Stromal cell of bone marrow (primary cell): ENCODE measurements at places on chromosomes 1 and 21.

DNA sequence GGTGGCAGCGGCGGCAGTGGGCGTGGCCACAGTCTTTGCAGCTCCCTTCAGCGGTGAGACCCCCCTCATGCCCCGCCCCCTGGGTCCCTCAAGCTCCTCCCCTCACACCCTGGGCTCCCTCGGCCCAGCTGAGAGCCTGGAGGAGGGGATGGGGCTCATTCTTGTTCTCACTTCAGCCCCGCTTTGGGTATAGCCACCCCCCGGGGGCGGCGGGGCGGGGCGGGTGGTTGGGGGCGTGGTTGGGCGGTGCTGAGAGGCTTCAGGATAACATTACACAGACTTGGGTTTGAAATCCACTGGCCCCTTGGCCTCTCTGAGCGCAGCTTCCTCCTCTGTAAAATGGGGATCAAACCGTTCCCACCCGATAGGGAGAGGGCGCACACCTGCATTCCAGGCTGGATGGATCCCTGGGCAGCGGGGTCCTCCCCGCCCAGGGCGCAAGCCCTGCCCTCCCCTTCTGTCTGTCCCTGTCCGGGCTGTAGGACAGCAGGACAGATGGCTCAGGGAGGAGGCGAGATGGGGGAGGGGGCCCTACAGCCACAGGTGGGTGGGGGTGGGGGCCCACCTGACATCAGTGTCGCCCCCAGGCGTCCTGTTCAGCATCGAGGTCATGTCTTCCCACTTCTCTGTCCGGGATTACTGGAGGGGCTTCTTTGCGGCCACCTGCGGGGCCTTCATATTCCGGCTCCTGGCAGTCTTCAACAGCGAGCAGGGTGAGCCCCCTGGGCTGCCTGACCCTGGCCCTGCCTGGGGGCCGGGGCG lies 5.1 kb downstream of the CLCNKA start:
- no peak for DNase-seq

DNA sequence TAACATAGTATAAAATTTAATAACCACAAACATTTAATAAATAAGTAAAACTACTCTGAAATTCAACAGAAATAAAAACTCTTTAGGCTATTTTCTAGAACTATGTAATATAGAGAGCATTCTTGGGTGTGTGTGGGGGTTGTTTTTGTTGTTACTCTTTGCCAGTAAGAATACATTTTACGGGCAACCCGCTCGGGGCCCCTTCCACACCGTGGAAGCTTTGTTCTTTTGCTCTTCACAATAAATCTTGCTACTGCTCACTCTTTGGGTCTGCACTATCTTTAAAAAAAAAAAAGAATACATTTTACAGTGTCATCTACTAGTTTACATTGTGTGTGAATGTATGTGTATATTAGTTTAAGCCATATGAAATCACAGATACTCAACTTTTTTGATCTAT lies 16.0 kb upstream of the GIPC2 start:
- no peak for DNase-seq

- no peak for DNase-seq
Measured at GRCh38 chr1:10735563-10736305, 60.7 kb downstream of the CASZ1 start.

GRCh38 chr1:996851-997712 lies 2.8 kb downstream of the HES4 start:
- no peak for DNase-seq

GRCh38 chr1:117046781-117047180 lies 13.3 kb upstream of the TTF2 start:
- DNase-seq: no peak

GRCh38 chr1:208222376-208223126 lies 21.6 kb downstream of the PLXNA2 start:
- no peak for DNase-seq

DNA sequence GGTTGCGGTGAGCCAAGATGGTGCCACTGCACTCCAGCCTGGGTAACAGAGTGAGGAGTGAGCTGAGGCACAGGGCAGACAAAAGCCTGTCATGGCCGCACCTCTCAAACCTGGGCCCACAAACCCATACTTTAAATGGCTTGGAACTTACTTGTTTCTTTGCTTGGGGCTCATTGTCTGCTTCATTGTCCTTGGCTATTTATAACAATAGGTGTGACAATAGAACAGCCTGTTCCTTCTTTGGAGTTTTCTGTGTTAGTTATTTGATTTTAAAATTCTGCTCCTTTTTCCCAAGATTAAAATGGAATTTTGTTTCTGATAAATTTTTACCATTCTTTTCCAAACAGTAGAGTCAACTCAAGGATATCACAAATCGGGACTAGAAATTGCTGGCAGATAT lies 94.7 kb downstream of the PBX1 start:
- DNase-seq: no peak

DNA sequence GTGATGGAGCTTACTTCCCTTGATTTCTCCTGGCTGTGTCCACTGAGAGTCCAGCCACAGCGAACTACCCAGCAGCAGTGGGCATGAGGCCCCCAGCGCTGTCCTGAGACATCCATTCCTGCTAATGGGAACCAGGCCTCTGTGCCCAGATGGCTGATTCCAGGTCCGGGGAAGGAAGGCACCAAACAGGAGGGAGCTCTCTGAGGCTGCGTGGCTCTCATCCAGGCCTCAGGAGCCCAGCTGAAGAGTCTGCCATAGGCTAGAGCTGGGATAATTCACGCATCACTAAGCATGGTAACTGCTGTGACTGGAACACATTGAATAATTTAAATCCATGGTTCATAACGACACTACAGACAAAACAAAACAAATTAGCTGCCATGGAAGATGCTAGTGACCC lies 24.7 kb upstream of the LRRC47 start:
- DNase-seq: no peak

DNA sequence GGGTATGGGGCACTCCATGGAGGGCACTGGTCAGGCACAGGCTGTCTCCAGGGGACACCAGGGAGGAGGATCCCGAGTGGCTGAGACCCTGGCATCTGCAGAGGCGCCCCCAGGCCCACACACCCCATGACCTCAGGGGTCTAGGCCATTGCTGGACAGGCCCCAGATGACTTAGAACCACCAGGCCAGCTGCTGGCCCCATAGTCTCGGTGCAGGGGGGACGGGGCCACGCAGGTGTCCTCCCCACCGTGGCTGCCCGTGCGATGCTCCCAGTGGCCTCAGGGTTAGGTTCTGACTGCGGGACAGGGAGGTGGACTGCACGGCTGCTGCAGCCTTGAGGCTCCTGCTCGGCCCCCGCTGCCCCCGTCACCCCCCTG lies 44.0 kb downstream of the MORN1 start:
- no peak for DNase-seq

DNA sequence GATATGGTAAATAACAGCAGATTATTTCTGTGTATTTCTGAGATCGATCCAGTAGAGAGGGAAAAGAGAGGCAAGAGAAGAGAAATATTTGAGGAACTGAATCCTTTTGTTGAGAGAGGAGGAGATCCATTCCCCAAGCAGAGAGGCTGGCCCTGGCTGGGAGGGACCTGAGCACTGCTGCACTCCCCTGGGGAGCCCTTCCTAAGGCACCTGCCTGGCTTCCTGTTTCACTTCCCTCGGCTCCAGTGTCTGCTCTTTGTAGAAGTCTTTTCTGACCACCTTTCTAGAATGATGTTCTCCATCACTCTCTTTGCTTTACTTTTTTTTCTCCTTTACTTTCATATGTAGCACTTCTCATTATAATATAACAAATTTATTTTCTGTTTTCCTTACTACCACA lies 42.3 kb upstream of the SLC6A9 start:
- no peak for DNase-seq

DNA sequence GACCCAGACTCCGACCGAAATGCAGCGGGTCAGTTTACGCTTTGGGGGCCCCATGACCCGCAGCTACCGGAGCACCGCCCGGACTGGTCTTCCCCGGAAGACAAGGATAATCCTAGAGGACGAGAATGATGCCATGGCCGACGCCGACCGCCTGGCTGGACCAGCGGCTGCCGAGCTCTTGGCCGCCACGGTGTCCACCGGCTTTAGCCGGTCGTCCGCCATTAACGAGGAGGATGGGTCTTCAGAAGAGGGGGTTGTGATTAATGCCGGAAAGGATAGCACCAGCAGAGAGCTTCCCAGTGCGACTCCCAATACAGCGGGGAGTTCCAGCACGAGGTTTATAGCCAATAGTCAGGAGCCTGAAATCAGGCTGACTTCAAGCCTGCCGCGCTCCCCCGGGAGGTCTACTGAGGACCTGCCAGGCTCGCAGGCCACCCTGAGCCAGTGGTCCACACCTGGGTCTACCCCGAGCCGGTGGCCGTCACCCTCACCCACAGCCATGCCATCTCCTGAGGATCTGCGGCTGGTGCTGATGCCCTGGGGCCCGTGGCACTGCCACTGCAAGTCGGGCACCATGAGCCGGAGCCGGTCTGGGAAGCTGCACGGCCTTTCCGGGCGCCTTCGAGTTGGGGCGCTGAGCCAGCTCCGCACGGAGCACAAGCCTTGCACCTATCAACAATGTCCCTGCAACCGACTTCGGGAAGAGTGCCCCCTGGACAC lies 534 bp downstream of the C1orf56 start:
- no peak for DNase-seq

- DNase-seq: no peak
Measured at GRCh38 chr1:68197891-68198290, 34.4 kb downstream of the WLS start.

- no peak for DNase-seq
Measured at GRCh38 chr1:15764269-15764764, 5.7 kb downstream of the FBLIM1 start.

- DNase-seq: no peak
Measured at GRCh38 chr1:169072945-169073725, 33.4 kb upstream of the ATP1B1 start.

DNA sequence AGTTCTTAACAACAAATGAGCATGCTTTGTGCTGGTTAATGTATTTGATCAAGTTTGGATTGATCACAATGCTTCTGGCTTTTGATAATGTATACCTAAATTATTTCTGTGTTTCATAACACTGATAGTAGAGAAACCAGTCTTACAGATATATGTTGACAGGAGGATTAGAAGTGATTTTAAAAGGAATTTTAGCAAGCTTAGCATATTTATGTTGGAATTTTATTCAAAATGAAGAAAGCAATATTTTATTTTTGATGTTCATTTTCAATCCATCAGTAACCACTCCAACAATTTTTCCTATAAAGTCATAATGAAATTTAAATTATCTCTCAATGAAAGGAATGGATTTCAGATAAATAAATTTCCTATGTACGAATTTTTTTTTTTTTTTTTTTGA lies 291.8 kb downstream of the HHIPL2 start:
- DNase-seq: no peak

GRCh38 chr1:53001128-53001527 lies 60.9 kb upstream of the PODN start:
- no peak for DNase-seq

DNA sequence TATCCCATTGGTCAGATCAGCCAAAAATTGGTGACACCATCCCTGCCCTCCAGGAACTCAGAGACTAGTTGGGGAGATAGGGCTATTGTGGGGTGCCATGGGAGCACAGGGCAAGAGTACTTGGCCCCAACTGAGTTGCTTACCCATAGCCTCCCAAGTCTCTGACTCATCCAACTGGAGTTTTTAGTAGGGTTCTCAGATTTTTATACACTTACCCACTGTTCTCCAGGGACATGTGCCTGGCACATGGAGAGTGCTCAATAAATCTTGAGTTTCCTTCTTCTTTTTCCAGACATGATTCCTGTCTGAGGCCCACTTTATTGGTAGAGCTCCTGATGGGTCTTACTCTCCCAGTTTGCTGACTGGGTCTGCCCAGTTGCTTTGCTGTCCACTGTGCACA lies 56.7 kb downstream of the OVGP1 start:
- peak; percentile 49 for DNase-seq

DNA sequence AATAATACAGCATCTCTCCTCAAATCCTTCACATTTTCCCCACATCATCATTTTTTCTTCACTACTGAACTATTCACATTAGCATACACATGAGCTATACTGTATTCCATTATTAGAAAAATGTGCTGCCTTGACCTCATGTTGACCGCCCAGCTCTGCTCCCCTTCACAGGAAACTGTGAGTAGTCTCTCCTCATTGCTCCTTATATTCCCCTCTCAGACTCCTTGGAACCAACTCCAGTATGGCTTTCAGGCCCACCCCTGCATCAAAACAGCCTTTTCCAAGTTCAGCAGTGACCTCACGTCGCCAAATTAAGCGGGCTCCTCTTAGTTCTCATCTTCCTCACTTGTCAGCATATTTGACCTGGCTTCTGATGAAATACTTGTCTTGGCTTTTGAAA lies 59.2 kb upstream of the SPAG17 start:
- DNase-seq: no peak

GRCh38 chr1:232964601-232965000 lies 14.2 kb downstream of the NTPCR start:
- no peak for DNase-seq

- DNase-seq: peak; percentile 88
Measured at GRCh38 chr1:31605908-31606427, 11.5 kb upstream of the HCRTR1 start.

GRCh38 chr1:38394303-38394702 lies 347.7 kb upstream of the POU3F1 start:
- no peak for DNase-seq

GRCh38 chr1:25208092-25208491 lies 24.2 kb downstream of the SYF2 start:
- DNase-seq: no peak

DNA sequence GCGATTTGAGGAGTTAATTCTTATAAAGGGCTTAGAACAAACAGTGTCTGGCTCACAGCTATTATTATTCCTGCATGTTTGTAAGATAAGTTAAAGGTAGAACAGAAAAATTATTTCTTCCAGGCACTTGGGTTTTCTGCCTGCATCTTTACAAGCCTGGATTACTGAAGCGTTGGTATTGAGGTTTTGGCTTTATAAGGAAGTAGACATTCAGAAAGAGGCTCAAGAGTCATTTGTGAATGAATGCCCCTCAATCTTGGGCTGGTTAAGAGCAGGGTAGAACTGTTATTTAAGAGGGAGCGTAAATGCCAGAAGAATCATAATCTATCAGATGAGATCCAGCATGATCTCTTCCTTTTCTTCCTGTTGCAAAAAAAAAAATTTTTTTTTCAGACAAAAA lies 77.3 kb upstream of the ARID1A start:
- no peak for DNase-seq

DNA sequence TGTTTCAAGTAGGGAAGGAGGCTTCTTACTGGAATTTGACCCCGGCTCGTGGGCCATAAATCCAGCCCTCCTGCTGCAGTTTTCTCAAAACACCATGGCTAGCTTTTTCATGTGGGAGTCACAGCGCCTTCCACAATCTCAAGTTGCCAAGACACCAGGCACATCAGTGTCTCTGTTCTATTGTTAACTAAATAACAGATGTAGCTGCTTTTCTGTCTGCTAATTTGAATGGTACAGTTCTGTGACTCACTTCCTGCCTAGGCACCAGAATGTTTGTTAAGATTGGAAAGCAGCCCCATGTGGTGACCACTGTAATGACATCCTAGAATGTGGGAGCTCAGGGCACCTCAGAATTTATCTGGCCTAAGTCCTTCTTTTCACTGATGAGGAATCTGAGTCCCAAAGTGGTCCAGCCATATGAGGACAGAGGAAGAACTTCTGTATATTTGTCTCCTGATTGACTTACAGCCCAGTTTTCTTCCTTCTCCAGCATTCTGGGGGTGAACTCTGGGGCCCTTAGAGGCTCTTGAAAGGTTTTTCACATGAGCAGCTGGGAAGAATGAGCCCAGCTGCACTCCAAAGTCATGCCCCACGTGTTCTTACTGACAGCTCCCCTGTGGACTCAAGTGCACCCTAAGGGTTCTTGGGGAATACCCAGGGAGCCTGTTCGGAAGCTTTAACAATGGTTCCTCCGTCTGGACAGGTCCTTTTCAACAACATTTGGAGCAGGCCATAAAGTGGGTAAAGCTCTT lies 27.5 kb downstream of the TRIM45 start:
- no peak for DNase-seq

- DNase-seq: no peak
Measured at GRCh38 chr1:210049616-210050015, 111.6 kb downstream of the SYT14 start.
